ENCODE measurements at places on chromosomes 7 and 10.

DNA sequence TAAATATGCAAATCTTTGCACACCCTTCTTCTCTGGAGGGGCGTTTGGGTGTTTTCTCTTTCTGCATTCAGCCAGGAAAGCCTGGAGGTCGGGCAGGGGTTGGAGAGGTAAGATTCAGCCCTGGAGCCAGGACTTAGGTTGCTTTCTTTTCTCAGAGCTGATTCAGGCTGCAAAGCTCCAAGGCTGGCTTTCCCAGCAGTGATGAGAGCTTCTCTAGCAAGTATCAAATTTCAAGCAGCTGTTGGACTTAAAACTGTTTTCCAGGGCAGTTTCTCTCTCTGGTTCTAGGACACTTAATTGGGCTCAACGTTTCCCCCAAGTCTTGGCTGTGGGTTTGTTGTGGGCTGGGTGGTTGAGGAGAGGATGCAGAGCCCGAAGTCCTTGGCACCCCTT, 608 bp downstream of the AKR1B10 start:
- DNase-seq, result peak; percentile 79

- DNase-seq, result no peak
These were observed 571.6 kb downstream of the SH2D4B start for GRCh38 chr10:81109200-81109752.

DNA sequence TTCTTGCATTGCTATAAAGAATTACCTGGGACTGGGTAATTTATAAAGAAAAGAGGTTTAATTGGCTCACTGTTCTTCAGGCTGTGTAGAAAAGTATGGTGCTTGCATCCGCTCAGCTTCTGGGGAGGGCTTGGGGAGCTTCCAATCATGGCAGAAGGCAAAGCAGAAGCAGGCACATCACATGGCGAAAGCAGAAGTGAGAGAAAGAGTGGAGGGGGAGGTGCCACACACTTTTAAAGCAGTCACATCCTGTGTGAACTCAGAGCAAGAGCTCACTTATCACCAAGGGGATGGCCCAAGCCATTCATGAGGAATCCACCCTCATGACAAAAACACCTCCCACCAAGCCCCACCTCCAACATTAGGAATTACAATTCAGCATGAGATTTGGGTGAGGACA, 303.5 kb downstream of the OTUD1 start:
- no peak for DNase-seq

GRCh38 chr10:5334196-5334880, 30.4 kb upstream of the UCN3 start:
- DNase-seq, result no peak

DNA sequence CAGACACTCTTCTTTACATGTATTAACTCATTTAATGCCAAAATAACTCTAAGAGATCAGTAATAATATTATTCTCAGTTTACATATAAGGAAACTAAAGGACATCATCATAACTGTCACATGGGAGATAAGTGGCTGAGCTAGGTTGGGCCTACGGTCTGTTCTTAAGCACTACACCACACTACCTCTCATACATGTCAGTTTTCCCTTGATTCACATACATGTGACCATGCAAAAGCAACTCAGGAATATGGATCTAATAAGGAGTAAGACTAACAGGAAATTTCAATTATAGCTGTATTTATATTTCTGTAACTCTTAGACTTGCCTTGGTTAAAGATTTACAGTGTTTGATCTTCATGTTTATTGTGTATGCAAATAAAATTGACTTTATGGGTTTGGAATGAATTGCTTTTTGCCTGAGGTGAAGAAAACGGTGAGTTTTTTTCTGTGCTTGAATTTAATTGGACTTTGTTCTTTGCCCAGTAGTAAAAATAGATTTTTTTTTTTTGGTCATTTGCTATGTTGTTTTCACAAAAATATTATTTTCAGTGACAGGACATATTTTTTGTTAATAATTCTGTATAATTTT, 69.7 kb downstream of the CYP51A1 start:
- no peak for DNase-seq

DNA sequence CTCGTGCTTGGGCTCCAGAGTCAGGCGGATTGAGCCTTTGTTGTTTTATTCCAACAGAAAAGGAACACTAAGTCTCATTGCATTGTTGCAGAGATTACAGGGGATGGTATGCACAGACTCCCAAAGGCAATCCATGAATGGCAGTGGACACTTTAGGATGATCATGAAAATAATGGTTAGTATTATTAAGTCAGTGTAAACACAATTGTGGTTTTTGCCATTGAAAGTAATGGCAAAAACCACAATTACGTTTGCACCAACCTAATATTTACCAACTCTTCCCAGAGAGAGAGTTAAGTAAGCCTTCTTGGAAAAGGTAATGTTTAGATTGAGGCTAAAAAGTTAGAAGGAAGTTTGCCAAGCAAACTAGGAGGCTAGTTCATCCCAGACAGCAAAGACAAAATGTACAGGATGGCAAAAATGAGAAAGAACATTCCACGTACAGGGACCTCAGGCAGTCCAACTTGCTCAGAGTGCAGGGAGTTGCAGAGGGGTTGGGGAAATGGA, 72.9 kb upstream of the AMPH start:
- DNase-seq, result no peak

DNA sequence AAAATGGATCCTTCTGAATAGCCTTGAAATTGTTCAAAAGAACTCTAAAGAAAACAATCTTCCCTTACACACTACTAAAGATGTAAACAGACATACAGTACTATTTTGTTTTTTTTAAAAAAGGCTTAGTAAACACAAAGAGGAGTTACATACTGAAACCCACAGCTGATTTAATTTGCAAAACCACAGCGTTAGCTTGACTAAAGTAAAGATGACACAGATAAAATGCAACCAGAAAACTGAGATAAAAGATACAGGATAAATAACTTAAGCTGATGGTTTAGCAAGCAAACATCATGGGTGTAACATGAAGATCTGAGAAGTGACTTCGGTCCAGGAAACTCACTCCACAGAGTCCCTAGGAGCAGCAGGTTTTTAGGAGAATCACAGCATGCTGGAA, 21.8 kb downstream of the PRKCQ start:
- DNase-seq, result no peak

DNA sequence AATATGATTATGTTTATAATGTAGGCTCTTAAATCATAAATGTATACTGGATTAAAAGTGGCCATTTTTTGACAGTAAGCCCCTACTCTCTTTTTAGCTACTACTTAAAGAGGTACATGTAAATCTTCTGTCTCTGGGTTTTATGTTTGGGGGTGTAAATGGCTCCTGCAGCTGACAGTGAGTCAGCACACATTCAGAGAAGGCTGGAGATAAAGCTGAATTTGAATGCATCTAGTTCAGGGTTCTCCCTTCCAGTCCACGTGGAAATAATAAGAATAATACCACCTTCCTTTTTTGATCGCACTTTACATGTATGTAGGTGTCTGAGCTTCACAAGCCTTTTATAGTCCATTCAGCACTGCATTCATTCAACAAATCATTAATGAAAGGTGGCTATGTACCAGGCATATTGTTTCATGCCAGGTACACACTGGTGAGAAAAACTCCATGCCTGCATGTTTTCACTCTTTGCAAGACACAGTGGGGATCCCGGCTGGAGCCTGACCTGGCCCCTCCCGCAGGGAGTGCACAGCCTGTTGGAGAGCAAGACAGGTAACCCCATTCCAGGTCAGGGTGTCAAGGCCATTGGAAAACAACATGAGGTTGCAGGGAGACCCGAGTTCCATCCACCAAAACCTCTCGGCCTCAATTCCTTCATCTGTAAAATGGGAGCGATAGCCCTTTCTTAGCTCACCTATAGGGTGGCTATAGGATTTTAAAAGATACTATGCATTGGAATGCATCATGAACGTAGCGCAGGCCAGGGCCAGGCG, 107.5 kb upstream of the ANLN start:
- no peak for DNase-seq

DNA sequence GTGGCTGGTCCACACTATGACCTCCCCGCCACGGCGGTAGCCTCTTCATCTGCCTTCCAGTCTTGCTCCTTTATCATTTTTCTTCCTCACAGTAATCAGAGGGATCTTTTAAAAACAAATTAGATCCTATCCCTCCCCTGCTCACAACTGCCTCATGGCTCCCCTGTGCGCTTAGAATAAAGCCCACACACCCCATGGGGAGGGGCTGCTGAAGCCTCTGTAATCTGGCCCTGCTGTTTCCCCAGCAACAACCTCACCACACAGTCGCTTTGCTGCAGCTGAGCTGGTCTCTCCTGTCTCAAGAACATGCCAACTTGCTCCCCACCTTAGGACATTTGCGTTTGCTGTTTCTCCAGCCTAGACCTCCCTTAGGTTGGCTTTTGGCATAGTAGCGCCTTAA, 41.0 kb downstream of the SP8 start:
- no peak for DNase-seq

DNA sequence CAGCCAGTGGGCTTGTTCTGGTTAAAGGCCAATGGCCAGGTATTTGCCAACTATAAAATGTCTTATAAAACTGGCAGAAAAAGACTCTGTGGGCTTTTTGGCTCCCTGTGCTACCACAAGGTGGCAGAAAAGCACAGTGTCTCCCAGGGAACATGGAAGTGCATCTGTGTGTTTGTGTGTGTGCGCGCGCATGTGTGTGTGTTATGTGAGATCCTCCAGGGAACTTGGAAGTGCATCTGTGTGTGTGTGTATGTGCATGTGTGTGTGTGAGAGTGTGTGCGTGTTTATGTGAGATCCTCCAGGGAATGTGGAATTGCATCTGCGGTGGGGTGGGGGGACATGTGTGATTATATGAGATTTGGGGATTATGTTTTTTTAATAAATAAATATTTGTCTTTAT, 30.2 kb upstream of the ABI1 start:
- peak; percentile 68 for DNase-seq

- no peak for DNase-seq
These were observed 26.0 kb downstream of the CRHR2 start for GRCh38 chr7:30656006-30656957.

DNA sequence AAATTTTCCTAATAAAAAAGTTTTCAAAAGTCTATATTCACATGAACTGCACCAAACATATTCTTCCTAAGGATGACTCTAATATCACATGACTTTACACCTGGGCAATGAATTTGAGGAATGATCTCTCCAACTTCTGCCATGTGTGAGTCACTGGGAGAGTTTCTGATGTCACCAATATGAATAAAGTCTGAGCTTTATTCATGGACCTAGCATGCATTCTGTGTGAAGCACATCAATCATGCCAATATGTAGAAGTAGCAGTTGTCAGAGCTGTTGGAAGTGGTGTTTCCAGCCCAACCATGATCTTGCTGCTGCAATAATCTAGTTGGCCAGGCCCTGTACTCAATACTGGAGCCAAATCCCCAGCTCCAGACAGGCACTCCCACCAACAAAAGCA, 91.7 kb upstream of the IFRD1 start:
- DNase-seq, result no peak

Data from EH (cell line).